ENCODE measurements at places on chromosomes 1 and 21. TPM values are rescaled to one million over a fixed set of nuclear protein-coding genes. Genes with fewer than 3 reads are reported as not detected.

- H3K4me1 ChIP-seq = no peaks in the 10 kb centered on the region
- H3K27ac ChIP-seq = no peak overlapping the region
- no peak overlapping the region for H3K4me3 ChIP-seq
Measured at GRCh38 chr1:230356869-230357794, 69.0 kb downstream of the PGBD5 start.

GRCh38 chr1:171940368-171940767, 99.1 kb downstream of the DNM3 start:
- DNase-seq = no peak
- no peak overlapping the region for H3K4me3 ChIP-seq
- H3K27ac ChIP-seq = no peak overlapping the region
- H3K4me1 ChIP-seq = peaks cover 57% of the 10 kb centered on the region
- no peaks in the 10 kb centered on the region for H3K27me3 ChIP-seq

GRCh38 chr1:93579891-93580290, 101.7 kb downstream of the BCAR3 start:
- H3K36me3 ChIP-seq = 0 out of 2 replicates have a peak, but pooled peaks cover 7% of the 10 kb centered on the region
- H3K27ac ChIP-seq = no peak overlapping the region

NHLH1 gene
- 0.69 TPM for total RNA-seq

LYPD8 gene
- not detected for total RNA-seq

GRCh38 chr21:37370152-37371040, 3.8 kb downstream of the DYRK1A start:
- no peaks in the 10 kb centered on the region for H3K36me3 ChIP-seq
- peaks cover 40% of the 10 kb centered on the region for H3K4me1 ChIP-seq
- no peak for DNase-seq
- peak overlapping the region; percentile 85 for H3K4me3 ChIP-seq

DNA sequence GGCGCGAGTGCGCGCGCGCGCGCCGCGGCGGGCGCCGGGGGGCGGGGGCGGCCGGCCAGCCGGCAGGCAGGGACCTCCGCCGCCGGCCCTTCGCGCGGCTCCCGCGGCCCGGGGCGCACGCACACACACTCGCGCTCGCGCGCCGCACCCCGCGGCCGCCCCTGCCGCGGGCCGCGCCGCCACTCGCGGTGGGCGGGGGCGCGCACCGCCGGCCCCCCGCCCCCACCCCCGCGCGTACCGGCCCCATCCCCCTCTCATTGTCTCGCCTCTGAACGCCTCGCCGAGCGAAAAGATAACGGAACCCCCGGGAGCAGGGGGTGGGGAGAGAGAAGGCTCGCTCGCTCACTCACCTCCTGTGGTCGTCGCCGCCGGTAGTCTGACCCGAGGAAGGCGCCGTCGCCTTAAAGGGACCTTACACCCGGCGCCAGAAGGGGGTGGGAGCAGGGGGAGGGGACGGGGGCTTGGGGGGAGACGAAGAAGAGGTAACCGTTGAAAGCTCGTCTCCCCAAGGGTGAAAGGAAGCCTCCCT, 428 bp downstream of the POGZ start:
- H3K27ac ChIP-seq = no peak overlapping the region
- peak; percentile 82 for DNase-seq
- H3K27me3 ChIP-seq = no peaks in the 10 kb centered on the region
- no peaks in the 10 kb centered on the region for H3K36me3 ChIP-seq
- peak overlapping the region; percentile 52 for H3K4me3 ChIP-seq

MNDA gene
- not detected for total RNA-seq

SRP9 gene
- total RNA-seq = 749 TPM

- no peak overlapping the region for H3K27ac ChIP-seq
- no peak for DNase-seq
- no peak overlapping the region for H3K4me3 ChIP-seq
- H3K36me3 ChIP-seq = no peaks in the 10 kb centered on the region
- peaks cover 45% of the 10 kb centered on the region for H3K4me1 ChIP-seq
Measured at GRCh38 chr1:111734426-111734825, 4.8 kb downstream of the INKA2 start.

DNA sequence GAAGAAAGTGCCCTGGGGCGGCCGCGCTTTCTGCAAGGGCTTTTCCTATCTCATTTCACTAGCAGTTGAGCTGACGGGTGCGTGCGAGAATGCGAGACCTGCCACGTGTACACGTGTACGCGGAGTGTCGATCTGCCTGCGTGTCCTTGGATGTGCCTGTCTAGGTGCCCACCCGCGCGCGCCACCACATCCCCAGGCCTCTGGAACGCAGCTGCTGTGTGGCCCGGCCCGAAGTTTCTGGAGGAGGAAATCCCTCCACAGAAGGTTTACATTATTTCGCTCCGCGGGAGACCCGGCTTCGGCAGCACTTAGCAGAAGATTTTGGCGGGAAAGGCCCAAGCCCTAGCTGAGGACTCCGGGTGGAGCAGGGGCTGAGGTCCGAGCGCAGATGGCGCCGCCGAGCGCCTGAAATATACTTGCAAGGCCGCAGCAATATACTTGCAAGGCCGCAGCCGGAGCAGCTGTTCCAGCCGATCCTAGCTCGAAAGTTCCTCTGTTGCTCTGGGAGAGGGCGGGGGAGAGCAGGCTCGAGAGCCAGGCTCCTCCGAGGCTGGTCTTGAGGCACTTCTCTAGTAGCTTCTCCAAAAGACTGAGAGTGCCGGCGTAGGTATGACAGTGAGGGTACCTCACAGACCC, 3.9 kb downstream of the TBX15 start:
- H3K27ac ChIP-seq = no peak overlapping the region
- peak overlapping the region; percentile 53 for H3K4me3 ChIP-seq
- H3K27me3 ChIP-seq = peaks cover 100% of the 10 kb centered on the region
- peak; percentile 92 for DNase-seq
